ENCODE measurements at places on chromosomes 7 and 10.

DNA sequence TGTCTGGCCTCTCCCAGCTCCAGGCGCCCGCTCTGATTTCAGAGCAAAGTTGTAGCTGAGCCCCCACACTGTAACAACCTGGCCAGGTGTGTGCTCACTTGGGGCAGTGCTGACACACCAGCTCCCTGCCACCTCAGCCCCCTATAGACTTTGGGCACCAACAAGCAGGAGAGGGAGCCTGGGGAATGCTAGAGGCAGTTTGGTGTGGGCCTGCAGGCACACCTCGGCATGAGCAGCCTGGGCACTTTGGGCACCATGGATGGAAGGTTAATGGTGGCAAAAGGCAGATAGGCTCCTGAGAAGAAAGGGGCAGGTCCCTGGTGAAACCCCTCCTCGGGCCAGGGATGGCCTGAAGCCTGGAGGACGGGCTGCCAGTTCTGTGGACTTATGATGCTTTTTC lies 212.7 kb upstream of the GNAI1 start:
- DNase-seq, result no peak

- DNase-seq, result no peak
Measured at GRCh38 chr10:124476043-124476725, 14.6 kb downstream of the LHPP start.

GRCh38 chr10:23069019-23069815 lies 26.2 kb upstream of the MSRB2 start:
- DNase-seq, result no peak

DNA sequence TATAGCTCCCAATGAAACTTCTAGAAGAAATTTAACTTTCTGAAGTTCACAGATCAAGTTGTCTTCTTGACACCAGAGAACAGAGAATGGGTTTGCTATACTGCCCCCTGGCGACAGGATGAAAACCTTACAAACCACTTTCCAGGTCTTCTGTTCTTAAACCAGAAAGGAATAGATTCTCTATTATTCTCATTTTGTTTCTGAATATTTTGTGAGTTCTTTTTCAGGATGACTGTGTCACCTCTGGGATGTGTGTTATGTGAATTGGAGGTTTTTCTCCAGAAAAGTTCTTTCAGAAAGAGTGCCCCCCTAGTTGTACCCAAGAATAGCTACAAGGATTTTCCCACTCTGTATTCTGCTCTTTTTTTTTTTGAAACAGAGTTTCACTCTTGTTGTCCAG lies 6.3 kb downstream of the IFT22 start:
- DNase-seq, result no peak

DNA sequence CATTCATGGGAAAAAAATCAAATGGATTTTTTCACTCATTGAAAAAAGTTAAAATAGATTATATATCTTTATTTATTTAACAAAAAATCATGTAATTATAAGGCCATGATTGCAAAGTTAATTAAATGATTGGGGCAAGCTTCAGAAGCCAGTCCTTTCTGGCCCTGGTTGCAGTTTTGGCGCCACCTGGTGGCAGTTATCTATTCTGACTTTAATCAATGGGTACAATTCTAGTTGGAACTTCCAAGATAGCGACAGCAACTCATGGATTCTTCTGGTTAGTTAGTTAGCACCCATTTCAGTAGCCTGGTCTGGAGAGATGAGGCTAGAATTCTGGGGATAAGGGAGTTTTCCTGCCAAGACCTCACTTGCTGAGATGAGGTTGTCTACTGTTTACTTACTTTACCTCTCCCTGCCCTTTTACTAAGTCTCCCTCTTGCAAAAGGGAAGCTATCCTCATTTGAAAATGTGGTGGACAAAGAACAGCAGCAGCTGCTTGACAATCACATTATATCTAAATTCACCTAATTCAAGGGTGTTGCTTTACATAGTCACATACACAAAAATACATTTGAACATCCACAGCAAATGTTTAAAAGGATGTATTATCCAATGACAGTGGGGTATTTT lies 42.3 kb downstream of the NOC3L start:
- DNase-seq, result peak; percentile 56

- DNase-seq, result no peak
Measured at GRCh38 chr10:69464801-69465401, 13.6 kb downstream of the TSPAN15 start.

DNA sequence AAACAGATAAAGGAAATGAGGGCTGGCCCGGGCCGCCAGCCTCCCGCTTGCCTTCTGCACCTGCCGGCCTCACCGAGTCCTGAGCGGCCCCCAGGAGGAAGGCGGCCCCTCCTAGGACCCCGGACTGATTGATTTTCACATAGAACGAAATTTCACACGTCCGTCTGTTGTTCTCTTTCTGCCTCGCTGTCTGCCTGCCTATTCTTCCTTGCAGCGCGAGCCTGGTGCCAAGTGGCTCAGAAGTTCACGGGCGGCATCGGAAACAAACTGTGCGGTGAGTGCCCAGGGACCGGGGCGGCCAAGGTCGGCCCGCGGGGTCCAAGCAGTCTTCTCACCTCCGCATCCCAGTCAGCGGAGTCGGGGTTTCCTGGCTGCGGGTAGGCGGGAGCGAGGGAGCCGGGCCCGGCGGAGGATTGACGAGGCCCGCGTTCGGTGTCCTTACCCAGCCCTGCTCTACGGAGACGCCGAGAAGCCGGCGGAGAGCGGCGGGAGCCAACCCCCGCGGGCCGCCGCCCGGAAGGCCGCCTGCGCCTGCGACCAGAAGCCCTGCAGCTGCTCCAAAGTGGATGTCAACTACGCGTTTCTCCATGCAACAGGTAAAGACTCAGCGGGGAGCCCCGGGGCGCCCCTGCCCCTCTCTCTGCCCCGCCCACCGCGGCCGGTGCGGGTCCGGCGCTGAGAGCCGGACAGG lies 967 bp downstream of the GAD2 start:
- no peak for DNase-seq

- DNase-seq, result no peak
Measured at GRCh38 chr7:116517626-116518025, 7.2 kb upstream of the CAV1 start.

DNA sequence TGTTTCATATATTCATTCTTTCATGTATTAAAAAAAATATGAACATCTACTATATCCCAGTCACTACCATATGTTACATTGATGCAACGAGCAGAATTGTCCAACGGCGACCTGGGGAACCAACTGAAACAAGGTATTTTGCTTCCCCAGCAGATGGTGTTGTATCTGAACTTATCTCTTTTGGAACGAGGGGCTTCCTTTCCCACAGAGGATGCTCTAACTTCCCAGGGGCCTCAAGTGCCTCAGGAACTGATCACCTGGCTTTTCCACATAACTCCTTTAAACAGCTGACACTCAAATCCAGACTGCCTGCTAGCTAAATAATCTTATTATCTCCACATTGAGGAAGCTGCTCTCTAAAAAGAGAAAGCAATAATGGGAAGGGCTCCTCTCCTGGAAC lies 259.3 kb downstream of the HTR7 start:
- no peak for DNase-seq

GRCh38 chr7:137669706-137670105 lies 177.1 kb downstream of the DGKI start:
- peak; percentile 24 for DNase-seq

DNA sequence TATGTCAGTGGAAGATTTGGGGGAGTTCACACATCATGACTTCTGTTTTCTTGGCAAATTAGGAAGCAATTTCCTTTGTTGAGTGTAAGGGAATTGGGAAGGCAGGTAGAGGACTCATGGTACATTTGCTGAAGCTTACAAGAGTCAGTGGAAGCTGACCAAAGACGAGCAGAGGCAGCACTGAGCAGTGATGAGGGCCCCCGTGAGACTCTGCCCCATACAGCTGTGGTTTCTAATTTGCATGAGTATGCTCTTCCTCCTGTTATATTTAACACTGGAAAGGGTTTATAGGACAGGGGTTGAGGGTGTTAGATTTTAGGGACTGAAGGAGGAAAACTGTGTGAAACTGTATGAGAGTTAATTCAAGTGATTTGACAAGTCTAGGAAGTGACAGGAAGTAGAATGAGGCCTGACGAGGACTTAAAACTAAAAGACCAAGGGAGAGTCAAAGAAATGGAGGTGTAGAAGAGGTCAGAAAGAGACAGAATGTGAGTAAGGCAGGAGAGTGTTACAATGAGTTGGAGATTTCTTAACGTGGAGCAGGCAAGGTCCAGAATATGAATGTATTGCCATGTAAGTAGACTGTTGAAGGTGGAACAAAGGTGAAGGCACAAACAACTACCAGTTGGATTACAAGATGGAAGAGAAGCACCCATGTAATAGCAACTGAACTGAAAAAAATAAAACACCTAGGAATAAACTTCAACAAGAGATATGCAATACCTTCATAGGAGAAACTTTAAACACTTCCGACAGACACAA lies 23.5 kb upstream of the MRPS17 start:
- DNase-seq, result no peak

- DNase-seq, result no peak
Measured at GRCh38 chr7:116530107-116530820, 5.4 kb downstream of the CAV1 start.

- DNase-seq, result no peak
Measured at GRCh38 chr10:59945590-59945989, 39.2 kb upstream of the CCDC6 start.

DNA sequence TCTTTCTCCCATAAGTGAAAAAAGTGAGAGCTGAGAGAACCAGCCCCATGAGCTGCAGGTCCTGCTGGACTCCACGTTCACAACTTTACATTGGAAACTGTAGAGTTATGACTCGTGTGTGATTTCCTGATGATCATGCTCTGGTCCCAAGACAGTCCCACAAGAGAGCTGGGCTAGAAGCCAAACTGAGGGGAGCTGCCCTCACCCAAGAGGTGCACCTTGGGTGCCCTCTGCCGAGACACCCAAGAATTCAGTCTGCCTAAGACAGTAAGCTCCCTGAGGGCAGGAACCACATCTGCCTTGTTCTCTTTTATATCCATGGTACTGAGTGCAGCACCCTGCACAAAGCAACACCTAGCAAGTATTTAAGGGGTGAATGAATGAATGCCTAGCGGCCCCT lies 112.8 kb upstream of the SFMBT2 start:
- DNase-seq, result peak; percentile 15

DNA sequence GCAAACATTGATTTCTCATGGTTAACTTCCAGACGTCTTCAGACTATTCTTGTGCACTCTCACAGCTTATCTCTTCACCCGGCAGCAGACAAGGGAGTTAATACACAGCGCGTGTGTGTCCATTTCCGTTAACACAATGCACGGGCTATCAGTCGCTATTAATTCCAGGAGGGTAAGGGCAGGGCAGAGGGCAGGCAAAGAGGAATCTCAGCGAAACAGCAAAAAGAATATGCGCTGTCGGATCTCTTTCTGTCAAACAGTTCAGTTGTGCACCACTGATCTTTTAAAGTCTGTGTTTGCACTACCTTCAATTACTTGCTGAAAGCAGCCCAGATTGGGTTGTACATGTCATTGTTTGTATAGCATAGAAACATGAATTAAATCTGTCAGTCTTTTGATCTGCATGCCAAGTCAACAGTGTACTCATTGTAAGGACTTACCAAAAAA lies 41.1 kb upstream of the CABCOCO1 start:
- DNase-seq, result no peak

- DNase-seq, result no peak
Measured at GRCh38 chr10:11114269-11114668, 96.6 kb downstream of the CELF2 start.

GRCh38 chr10:121452581-121452980 lies 145.7 kb downstream of the FGFR2 start:
- no peak for DNase-seq

- DNase-seq, result peak; percentile 76
Measured at GRCh38 chr10:44756216-44756615, 154.9 kb upstream of the TMEM72 start.

- DNase-seq, result peak; percentile 57
Measured at GRCh38 chr10:131870831-131871672, 29.8 kb upstream of the PPP2R2D start.

DNA sequence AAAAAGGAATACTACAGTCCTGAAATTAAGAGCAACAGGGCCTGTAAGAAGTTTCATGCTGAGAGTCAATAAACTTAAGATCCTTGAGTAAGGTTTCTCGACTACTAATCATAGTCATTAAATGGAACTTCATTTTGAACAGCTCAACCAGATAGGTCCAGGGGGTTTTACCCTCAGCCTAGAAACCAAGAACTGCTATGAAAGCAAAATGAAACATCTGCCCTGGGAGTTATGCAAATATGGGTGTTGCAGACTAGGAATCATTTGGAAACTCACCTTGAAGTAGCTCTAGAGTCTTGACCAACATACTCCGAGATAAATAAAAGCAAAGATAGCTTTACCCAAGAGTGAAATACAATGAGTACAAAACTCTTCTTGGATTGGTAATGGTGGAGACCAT lies 128.0 kb downstream of the HGF start:
- no peak for DNase-seq

- DNase-seq, result no peak
Measured at GRCh38 chr7:20053334-20054104, 163.7 kb downstream of the MACC1 start.

DNA sequence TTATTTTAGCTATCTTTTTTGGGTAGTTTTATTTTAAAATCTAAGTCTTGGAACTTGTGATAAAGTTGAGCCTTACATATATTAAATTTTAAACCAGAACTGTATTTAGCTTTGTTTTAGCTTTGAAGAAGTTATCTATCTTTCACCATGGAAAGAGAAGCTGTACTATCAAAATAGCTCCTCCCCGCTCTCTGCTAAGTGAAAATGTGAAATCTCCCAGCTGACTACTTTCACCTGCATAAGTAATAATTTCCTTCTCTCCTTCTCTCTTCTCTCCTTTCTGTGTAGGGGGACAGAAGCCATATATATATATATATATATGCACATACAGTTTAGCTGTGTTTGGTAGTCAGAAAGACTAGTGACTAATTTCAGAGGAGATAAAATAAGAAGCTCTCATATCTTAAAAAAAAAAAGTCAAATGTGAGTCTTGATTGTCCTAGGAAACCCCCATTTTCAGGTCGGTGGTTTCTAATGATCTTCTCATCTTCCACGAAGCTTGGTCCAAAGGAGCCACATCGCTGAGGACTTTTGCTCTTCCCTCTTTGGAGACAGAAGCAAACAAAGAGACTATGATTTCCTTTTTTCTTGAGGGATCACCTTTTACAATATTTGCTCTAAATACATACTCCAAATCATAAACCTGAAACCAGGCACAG lies 30.6 kb upstream of the GDI2 start:
- DNase-seq, result no peak

All from HT1080 (cell line).